ENCODE measurements at places on chromosomes 1 and 21. TPM values are rescaled to one million over a fixed set of nuclear protein-coding genes. Genes with fewer than 3 reads are reported as not detected.

KPRP gene
- not detected for total RNA-seq

B3GALT5 gene
- 4.3 TPM for total RNA-seq

SPRR2G gene
- not detected for total RNA-seq

LGR6 gene
- total RNA-seq, result 0.16 TPM

GJA8 gene
- total RNA-seq, result not detected

RHD gene
- total RNA-seq, result not detected

Data from hair follicle dermal papilla cell (primary cell).